Activated CD4-positive, alpha-beta memory T cell treated with anti-CD3 and anti-CD28 coated beads for 36 hours (primary cell): ENCODE measurements at places on chromosomes 1 and 21.
A peak's percentile ranks its signal among the peaks of the same experiment; 100 is the strongest.

GRCh38 chr1:17919525-17920439 lies 164.6 kb downstream of the ACTL8 start:
- DNase-seq: peak; percentile 9

GRCh38 chr1:211495584-211495983 lies 3.6 kb upstream of the RD3 start:
- DNase-seq: no peak

DNA sequence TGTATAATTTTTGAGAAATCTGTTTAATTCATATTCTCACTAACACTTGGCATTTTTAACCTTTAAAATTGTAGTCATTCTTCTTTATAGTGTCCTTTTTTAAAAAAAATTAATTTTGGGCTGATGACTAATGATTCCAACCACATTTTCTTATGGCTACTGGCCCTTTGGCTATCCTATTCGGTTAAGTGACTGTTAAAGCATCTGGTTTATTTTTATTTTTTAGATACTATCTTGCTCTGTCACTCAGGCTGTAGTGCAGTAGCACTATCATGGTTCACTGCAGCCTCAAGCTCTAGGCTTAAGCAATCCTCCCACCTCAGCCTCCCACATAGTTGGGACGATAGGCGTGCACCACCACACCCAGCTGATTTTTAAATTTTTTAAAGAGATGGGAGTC lies 723.2 kb upstream of the CXADR start:
- DNase-seq: no peak

GRCh38 chr1:1894354-1895059 lies 3.6 kb upstream of the GNB1 start:
- no peak for DNase-seq

DNA sequence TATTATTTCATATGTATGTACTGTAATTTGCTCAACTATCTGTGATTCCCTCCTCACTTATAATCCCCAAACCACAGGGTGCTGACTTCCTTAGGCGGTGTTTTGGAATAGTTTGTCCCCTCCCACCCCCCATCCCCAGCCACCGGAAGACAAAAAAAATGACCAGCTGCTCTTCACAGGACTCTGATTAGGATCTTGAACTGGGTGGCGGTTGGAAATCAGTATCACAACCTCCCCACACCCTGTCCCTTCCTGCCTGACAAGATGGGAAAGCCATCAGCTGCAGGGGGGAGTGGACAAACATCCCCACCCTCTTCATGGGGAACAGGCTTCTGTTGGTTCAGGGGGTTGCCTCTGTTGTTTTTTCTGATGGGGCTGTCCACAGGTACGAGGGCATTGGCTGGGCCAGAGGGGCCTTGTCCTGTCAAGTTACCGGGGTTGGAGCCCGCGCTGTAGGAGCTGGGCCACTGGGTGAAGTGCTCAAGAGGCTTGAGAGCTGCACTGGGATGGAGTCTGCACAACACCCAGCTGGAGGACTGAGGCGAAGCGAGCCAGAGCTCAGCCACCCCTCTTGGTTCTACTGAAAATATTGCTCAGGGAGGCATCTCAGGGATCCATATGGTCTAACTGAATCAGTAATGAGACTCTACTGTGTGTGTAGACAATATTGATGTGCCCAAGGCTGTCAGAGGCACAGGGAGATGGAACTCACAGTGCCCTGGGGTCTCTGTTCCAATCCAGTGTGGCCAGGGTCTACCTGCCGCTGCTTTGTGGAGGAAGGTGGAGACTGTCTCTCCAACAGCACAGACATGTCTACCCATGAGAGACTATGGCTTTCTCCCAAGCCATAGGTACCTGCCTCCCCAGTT lies 28.2 kb downstream of the NAV1 start:
- DNase-seq: no peak

DNA sequence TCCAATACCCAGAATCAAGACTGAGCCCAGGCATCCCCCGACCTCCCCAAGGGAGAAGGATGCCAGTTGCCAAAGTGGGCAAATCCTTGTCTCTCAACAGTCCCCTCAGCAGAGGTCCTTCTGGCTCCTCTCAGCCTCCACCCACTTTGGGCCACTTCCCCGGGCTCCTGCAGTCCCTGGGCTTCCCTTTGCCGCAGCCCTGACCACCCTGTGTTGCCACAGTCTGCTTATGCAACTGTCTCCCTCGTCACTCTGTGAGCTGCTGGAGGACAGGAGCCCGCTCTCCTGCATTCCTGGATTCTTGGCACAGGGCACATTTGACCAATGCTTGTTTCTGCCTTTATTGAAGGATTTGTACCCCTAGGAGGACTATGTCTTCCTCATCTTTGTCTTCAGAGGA lies 2.9 kb upstream of the LRP8 start:
- DNase-seq: no peak

GRCh38 chr1:165339164-165339563 lies 17.4 kb downstream of the LMX1A start:
- no peak for DNase-seq

DNA sequence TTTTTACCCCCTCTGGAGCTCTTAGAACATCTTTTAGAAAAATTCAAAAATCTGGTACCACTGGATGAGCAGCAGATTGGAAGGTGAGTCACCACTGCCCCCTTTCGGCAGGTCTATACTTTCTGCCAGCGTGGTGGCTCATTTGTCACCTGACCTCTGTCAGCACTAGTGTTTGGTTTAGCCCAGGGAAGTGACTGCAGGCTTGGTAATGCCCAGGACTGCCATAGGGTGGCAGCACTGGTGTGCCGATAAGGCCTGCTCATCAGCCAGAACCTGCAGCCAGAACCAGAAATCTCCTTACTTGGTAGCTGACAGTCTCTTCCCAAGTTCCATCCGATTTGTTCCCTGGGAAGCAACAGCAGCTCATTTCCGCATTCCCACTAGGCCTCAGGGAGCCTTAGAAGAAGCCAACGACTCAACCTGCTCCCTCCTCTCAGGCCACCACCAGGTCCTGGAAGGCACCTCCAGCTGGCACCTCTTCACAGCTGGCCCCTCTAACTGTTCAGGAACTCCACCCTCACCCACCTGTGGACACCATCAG lies 6.8 kb downstream of the SMIM12 start:
- peak; percentile 94 for DNase-seq

DNA sequence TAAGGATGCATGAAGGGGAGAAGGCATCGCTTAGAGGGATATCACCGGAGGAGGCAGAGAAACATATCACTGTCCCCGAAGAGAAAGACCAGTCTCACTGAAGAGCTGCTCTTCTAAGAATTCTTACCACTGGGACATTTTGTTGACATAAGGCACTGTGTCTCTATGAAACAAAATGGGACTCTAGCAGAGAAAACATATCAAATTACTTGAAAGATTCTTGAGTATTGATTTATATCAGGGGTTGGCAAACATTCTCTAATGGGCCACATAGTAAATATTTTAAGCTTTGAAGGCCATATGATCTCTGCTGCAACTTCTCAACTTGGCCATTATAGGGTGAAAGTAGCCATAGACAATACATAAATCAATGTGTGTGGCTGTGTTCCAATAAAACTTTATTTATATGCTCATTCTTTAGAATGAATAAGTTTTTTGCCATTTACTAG lies 41.0 kb upstream of the GREM2 start:
- no peak for DNase-seq

DNA sequence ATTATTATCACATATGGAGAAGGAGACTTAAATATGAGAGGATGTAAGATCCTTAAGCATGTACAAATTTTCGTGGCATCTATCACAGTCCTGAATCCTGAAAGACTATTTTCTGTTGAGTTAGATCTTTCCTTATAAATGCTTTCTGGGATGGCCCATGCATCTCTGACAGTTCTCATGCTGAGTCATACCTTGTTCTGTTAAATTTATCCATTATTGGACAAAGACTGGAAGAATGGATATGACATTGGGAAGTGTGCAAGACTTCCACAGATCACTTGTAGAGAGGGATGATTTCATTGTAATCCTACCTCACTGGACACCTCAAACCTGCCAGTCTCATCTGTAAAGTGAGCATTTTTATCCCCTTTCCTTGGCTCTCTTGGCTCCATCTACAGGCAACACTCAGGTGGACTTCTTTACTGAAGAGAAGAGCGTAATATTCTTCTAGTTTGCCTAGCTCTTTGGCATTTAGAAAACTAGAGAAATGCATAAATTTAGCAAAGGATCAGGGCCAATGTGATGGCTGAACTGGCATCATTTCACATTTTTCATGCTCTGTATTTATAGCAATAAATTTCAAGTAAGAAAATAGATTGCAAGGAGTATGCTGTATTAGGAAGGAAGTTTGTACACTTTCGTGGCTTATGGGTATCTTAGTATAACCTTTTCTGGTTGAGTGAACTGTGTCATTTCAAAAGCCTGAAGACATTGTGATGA lies 128.2 kb downstream of the NFIA start:
- no peak for DNase-seq

- DNase-seq: no peak
These were observed 49.3 kb downstream of the SMYD2 start for GRCh38 chr1:214330222-214330621.

GRCh38 chr21:44760376-44760775 lies 41.2 kb downstream of the UBE2G2 start:
- DNase-seq: no peak

GRCh38 chr1:3403011-3403345 lies 51.5 kb upstream of the ARHGEF16 start:
- no peak for DNase-seq

DNA sequence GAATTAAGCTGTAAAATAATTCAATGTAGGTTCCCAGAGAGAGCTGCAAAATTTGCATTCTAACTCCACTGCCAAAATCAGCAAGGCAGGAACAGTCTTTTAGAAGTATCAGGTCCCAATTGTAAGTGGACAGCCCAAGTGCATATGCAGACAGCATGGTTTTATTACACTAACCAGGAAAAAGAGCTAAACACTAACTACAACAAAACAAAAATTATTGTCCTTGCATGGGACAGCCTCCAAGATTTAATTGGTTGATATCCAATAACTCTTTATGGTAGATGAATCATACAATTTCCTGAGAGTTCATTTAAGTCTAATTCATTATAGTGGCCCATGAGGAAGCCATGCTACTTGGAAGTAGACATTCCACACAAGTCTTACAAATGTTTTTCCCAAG lies 154.3 kb upstream of the ZNF648 start:
- no peak for DNase-seq

GRCh38 chr1:64111787-64112186 lies 91.6 kb upstream of the UBE2U start:
- no peak for DNase-seq

GRCh38 chr21:26060335-26061115 lies 110.0 kb downstream of the APP start:
- no peak for DNase-seq

DNA sequence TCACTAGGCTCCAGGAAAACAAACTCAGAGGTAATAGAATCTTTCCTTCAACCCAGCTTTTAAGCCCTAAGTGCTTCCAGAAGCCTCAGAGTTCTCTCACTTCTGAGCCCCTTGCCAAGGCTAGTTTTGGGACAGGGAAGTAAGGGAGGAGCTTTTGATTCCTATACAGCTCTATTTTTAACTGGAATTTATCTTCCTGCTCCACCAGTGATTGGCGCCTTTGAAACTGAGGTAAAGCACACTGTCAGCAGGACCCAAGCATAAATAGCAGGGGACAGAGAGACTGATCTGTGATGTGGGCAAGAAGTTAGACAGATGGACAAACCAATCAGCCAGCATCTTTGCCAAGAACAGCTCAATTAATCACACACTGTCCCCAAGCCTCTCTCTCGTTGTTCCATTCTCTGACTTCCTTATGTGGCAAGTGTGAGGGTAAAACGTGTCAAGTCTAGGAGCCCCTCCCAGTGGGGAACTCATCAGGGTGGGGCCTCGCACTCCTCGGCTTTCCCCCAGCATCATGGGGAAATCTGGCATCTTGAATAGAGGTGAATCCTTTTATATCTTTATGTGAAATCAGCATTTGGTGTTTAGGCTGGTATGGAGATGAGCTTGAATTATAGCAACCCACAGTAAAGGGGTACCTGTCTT lies 40.2 kb upstream of the MPZL1 start:
- no peak for DNase-seq

DNA sequence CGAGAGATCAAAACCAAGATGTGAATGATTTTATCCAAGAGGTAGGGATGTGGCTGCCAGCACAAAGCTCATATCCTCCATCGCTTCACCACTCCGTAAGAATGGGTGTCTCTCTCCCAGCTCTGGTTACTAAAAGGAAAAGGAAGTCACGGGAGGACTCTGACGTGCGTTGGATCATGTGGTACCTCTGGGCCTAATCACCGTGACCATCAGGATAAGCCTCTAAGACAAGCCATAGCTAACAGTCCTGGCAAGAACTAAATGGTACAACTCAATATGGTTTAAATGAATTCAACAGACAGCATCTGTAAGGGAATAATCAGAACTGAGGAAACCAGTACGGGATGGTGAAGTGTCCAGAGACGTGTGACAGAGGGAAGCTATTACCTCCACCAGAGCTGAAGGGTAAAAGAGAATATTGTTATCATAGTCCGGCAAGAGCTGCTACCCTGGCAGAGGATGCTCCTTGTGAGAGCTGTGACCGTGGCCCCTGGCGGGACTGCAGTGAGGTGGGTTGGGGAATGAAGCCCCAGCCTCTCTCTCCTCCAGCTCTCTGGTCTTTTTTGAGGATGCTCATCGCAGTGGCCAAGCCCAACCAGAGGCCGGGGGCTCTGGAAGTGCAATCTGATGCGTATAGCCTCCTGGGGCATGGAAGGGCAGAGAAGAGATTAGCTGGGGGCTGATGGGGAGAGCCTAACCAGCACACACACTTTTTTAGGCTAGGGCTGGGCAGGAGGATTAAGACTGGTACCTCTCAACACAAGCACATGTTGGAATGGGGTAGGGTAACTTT lies 54.2 kb downstream of the KIAA1614 start:
- DNase-seq: no peak

GRCh38 chr1:86950712-86951419 lies 36.4 kb downstream of the HS2ST1 start:
- DNase-seq: no peak

GRCh38 chr1:156419854-156420204 lies 50.8 kb downstream of the RHBG start:
- DNase-seq: peak; percentile 38

DNA sequence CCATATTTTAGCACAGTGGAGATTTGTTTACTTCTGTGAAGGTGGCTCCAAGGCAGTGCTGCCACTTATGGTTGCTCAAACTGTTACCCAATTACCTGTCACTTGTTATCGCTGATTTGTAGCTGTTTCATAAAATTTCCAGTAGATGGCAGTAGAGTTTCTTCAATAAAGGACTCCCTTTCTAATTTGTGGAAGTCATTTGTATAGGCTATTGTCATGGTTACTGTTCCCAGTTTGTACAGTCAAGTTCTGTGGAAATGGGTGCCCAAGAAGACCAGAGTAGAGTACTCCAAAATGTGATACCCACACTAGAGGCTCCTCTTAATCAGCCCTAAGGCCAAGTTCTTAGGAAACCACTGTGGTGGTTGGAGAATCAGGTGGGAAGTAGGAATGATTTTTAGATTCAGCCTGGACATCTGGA lies 186.1 kb downstream of the CLEC20A start:
- no peak for DNase-seq

DNA sequence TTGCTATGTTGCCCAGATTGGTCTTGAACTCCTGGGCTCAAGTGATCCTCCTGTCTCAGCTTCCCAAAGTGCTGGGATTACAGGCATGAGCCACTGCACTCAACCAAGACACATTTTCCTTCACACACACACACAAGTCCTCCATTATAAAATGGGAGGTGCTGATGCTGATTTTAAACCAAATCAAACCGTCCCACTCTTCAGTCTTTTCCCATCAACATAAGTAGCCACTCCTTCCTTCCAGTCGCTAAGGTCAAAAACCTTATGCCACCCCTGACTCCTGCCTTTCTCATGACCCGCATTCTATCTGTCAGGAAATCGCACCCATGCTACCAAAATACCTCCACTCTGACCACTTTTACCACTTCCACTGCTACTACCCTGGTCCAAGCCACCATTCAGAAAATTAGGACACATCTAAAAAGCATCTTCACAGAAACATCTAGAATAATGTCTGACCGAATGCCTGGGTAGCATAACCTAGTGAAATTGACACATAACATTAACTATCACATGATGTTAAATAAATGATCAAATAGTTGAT lies 28.0 kb upstream of the IFNGR2 start:
- peak; percentile 6 for DNase-seq
